NCI-H1092 (cell line): ENCODE measurements at places on chromosomes 13 and 19.

DNA sequence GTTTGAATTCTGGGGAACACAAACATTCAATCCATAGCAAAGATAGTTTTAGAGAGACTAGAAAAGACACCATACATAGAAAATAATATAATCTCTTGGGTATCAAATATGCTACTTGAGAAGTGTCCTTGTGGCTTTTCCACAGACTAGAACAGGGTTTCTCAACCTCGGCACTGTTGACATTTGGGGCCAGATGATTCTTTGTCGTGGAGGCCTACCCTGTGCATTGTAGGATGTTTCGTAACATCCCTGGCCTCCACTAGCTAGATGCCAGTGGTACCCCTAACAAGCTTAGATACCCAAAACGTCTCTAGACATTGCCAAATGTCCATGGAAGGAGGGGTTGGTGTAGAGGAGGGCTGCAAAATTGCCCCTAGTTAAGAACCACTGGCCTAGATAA, 2.2 kb upstream of the ESD start:
- no peak for DNase-seq

DNA sequence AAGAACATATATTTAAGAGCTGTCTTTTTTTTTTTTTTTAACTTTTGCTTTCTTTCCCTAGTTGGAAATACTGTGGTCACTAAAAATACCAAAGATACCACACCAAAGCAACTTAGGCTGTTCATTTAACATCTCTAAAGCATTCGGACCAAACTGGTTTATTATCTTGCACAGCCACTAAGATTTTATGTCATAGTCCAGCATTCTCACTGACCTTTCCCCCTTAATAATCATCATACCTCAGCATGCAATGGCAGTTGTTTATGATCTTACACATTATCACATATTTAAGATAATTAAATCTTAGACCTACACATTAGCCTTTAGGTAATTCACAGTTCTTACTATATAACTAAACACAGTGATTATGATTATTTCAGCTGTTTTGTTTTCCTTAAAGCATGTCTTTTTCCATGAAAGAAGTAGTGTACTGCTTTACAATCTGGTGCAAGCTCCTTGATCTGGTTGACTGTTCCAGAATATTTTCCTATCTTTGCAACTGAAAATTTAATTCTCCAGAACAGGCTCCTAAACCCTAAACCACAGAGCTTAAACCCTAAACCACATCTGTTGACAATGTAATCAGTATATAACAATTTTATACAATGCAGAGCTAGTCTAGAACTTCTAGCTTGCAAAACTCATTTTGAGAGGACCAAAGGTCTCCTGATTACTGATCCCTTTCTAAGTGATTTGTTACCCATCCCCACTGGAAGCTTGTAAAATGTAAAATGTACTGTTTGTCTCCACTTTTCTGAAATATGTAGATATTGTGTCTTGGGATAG, 74.2 kb downstream of the CDK8 start:
- DNase-seq, result no peak

DNA sequence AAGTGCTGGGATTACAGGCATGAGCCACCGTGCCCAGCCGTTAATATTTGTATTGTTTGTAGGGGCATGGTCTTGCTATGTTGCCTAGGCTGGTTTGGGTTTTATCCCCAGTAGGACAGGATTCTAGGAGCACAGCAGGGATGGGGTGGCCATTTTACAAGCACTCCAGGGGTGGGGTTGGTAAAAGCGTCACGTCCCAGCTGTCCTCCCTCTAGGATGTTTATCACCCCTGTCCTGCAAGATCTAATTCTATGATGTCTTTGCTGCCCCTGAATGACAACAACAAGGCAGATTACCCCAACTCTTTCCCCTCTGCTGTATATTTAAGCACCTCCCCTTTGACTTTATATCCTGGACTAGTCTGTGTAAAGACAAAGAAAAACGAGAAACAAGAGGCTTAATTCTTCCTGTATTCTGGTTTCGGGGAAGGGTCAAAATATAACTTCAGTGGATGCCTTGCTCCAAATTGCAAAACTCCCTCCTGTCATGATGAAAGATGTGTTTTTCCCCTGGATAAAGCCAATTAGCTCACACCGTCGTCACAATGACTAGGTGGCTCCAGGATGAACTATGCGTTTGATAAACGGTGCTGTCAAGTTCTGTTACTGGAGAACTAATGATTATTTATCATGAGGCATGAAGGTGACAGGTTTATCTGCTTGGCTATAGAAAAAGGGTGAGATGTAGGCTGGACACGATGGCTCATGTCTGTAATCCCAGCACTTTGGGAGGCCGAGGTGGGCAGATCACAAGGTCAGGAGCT, 27.8 kb upstream of the OR1M1 start:
- DNase-seq, result no peak

GRCh38 chr13:97855570-97856303, 97.7 kb upstream of the IPO5 start:
- DNase-seq, result peak; percentile 65
